ENCODE measurements at places on chromosomes 13 and 19.

DNA sequence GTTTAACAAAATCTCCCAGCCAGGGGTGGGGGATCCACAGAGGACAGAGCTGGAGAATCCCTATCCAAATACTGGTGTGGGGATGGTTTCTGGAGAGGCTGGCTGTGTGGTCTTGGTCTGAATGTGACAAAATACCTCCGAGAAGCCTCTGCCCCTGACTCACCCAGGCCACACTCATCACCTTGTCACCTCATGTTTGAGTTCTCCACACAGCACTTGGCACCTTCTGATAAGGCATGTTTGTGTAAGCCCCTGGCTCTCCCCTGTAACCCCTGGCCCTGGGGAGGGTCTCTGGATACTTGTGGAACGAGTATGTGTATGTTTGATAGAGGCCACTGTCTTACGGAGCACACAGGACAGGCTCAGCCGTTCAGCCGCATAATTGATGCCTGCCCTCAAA lies 14.7 kb downstream of the TECR start:
- no peak for DNase-seq

DNA sequence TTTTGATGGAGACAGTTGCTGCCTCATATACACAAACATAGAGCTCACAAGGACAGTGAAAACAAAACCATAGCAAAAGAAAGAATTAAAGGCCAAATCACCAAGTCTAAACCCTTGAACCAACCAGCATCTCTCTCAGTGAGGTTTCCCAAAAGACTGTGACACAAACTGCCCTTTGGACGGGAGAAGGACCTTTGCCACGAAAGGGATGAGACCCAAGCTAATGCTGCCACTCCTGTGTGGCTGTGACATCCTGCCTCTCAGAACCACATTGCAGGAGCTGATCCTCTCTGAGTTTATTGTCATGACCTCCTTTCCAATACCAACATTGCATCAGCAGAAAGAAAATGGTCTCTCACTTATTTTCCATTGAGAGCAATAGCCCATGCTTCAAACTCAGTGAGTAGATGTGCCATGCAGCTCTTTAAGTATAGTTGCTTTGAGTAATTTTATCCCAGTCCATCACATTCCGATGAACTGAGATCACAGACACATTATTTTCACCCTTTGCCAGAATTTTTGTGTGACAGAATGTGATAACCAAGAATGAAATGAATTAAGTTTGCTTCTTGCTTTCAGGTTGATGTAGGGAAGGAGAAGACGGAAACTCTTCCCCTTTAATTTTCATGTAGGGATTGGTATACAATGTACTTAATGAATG lies 133.5 kb upstream of the IRS2 start:
- DNase-seq, result no peak

- no peak for DNase-seq
Measured at GRCh38 chr13:86601351-86601750, 802.1 kb upstream of the SLITRK6 start.

DNA sequence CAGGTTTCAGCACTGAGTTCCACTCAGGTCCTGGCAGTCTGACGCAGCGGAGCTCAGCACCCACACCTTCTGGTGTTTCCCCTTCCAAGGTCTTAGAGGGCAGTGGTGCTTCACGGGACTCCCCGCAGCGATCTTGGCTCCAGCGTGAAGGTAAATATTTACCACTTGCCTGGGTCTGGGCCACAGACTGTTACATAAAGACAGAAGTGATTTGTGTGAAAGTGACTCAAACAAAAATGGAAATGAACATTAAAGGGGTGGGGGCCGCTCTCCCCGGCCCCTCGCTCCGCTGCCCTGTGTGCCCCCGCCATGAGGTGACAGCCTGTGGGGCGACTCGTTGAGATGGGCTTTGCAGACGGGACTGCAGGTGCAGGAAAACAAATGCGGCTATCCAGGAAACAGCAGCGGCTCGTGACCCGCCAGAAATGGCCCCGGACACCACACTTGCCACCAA lies 55.0 kb downstream of the GGACT start:
- no peak for DNase-seq

GRCh38 chr13:48490241-48490640 lies 42.6 kb downstream of the RCBTB2 start:
- DNase-seq, result no peak

DNA sequence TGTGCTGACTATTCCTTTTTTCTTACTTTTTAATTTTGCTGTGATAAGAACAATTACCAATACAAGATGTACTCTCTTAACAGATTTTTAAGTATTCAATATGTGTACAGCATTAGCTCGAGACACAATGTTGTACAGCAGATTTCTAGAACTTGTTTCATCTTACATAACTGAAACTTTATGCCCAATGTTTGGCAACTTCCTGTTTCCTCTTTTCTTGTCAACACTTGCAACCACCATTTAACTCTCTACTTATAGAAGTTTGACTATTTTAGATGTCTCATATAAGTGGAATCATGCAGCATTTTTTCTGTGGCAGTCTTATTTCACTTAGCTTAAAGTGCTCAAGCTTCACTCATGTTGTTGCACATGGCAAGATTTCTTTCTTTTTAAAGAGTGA lies 1426.8 kb downstream of the SLITRK5 start:
- DNase-seq, result no peak

DNA sequence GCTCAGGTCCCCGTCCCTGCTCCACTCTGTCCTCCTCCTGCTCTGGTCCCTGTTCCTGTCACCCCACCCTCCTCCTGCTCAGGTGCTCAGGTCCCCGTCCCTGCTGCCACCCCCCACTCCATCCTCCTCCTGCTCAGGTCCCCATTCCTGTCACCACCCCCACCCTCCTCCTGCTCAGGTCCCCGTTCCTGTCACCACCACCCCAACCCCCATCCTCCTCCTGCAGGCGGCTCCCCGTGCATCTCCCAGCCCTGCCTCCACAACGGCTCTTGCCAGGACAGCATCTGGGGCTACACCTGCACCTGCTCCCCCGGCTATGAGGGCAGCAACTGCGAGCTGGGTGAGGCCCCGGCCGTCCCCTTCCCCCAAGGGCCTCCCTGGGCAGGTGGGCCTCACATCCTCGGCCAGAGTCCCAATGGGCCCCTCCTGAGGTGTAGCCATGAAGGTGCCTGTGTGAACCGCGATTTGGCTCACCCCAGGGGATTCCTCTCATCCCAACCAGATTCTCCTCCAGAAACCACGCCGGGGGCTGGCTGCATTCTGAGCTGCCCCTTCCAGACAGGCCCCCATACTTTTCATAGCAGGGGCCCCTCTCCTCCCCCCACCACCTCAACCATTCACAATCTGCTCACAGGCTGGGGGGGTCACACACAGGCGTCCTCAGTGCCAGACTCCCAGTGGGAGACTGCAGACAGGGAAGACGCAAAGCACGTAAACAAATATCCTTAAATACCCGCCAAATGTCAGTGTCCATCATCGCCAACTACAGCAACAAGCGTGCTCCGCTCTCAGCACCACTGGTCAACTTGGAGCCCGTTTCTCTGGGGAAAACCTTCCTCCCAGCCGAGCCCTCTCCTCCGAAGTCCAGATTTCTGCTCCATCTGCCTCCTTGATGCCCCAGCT lies 4.6 kb downstream of the PROZ start:
- DNase-seq, result no peak

DNA sequence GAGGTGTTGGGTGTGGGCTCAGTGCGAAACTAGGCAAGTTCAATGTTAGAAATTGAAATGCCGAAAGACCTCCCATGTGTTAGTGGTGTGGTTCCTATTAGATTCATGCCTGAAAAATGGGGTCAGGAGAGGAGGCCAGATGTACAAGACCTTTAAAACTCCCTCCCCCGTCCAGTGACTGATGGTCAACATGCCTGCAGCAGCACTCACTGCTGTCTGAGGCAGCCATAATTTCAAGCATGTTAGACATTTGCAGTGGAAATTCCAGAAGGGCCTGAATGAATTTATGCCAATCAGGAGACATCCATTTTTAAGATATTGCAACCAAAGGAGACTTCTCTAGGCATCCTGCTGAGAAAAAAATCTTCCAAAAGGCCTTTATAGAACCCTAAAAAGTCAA lies 426.9 kb upstream of the NBEA start:
- DNase-seq, result no peak

GRCh38 chr13:21031594-21032275 lies 29.7 kb downstream of the LATS2 start:
- no peak for DNase-seq

DNA sequence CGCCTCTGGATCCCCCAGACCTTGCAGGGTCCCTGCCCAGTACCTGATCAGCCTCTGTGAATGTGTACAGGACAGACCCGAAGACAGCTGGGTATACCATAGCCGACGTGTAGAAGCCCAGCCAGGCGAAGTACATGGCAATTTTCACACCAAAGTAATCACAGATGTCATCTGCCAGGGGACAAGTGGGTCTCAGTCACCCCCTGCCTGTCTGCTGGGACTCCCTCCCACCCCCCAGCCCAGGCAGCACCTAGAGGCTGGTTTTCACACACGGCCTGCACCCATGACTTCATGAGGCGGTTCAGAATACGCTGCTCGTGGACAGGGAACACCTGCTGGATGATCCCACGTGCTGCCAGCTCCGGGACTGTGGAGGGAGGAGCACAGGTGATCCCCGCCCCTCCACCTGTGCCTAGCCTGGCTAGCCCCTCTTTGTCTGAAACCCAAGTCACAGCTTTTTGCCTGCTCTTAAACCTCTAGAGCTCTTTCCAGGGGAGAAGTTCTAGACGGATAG lies 3.6 kb downstream of the ANO8 start:
- no peak for DNase-seq

- no peak for DNase-seq
Measured at GRCh38 chr13:45219123-45219891, 18.5 kb upstream of the KCTD4 start.

- DNase-seq, result no peak
Measured at GRCh38 chr19:58387338-58388174, 487 bp downstream of the RPS5 start.

- DNase-seq, result no peak
Measured at GRCh38 chr13:69618393-69618792, 489.2 kb upstream of the ATXN8OS start.

DNA sequence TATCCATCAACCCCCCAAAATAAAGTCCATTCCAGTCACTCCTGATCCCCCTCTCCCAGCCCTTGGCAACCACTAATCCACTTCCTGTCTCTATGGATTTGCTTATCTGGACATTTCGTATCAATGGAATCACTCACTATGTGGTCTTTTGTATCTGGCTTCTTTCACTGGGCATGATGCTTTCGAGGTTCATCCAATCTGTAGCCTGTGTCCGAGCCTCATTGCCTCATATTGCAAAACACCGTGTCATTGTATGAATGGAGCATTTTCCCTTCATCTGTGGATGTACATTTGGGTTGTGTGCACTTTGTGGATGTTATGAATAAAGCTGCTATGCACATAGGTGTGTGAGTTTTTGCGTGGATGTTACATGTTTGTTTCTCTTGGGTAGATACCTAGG lies 1.4 kb upstream of the FZR1 start:
- no peak for DNase-seq

GRCh38 chr13:94534166-94534565 lies 54.7 kb upstream of the DCT start:
- no peak for DNase-seq

DNA sequence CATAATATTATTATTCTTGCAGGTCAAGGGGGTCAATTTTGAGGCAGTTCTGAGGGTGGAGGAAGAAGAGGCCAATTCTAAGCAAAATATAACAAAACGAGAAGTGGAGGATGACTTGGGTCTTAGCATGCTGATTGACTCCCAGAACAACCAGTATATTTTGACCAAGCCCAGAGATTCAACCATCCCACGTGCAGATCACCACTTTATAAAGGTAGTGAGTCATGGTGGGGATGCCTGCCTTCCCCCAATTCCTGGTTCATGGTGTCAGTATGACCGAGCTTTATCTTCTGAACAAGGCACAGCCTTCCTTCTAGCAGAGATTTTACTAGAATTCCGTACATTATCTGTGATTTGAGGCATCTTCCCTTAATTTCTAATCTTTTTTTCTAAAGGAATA lies 9.4 kb upstream of the DCUN1D2 start:
- no peak for DNase-seq

DNA sequence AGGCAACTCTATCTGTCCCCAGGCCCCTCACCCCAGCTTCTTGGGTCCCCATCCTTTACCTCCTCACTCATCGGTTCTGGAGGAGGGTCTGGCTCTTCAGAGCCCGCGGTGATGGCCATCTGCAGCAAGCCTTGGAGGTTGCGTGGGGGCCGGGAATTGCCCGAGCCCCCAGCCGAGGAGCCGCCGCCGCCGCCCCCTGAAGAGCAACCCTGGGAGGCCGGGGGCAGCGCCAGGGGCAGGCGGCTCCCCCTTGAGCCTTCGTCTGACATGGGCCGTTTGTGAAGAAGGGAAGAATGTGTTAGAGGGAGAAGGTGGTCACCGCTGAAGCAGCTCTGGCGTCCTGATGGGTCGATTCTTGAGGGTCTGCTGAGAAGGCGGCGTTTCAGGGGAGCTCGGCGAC lies 570 bp downstream of the HSPBP1 start:
- DNase-seq, result no peak

GRCh38 chr13:60646620-60647019 lies 249.6 kb downstream of the TDRD3 start:
- DNase-seq, result no peak

DNA sequence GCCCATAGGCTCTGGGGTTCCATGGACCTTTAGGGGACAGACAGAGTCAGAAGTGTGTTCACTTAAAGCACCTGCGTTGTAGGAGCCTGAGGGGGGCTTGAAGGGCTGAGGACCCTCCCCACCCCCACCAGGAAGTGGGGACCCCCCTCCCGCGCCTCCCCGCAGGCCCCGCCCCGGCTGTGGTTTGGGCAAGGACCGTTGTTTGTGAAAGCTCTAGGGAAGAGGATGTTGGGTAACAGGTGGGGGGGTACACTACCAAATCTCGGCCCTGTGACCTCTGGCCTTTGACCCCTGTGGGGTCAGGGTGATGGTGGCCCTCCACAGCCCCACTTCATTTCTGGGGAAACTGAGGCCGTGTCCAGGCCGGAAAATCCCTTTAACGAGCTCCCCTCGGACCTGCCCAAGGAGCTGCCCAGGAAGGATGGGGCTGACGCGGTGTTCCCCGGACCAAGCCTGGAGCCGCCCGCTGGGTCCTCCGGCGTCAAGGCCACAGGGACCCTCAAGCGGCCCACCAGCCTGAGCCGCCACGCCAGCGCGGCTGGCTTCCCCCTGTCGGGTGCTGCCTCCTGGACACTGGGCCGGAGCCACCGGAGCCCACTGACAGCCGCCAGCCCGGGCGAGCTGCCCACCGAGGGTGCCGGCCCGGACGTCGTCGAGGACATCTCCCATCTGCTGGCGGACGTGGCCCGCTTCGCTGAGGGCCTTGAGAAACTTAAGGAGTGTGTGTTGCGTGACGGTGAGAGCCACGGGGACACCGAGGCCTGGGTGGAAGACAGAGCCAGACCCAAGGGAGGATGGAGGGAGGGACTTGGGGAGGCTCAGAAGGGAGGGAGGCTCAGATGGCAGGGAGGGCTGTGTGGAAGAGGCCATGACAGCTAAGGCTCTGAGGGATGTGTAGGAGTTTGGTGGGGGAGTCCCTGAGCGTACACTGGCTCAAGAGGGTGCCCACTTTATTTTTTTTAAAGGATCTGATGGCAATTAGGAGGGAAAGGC lies 1.3 kb downstream of the ARHGAP45 start:
- no peak for DNase-seq

GRCh38 chr19:14142262-14143190 lies 6.1 kb upstream of the ASF1B start:
- no peak for DNase-seq

Measured in progenitor cell of endocrine pancreas (in vitro differentiated cells).